ENCODE measurements at places on chromosomes 5 and 9. TPM values are rescaled to one million over a fixed set of nuclear protein-coding genes. Genes with fewer than 3 reads are reported as not detected.

GRCh38 chr9:79263628-79264027 is 308.1 kb upstream of the TLE4 start:
- no peaks in the 10 kb centered on the region for H3K36me3 ChIP-seq
- H3K4me1 ChIP-seq: no peaks in the 10 kb centered on the region
- H3K4me3 ChIP-seq: no peak overlapping the region
- no peaks in the 10 kb centered on the region for H3K27me3 ChIP-seq
- no peak for DNase-seq

DNA sequence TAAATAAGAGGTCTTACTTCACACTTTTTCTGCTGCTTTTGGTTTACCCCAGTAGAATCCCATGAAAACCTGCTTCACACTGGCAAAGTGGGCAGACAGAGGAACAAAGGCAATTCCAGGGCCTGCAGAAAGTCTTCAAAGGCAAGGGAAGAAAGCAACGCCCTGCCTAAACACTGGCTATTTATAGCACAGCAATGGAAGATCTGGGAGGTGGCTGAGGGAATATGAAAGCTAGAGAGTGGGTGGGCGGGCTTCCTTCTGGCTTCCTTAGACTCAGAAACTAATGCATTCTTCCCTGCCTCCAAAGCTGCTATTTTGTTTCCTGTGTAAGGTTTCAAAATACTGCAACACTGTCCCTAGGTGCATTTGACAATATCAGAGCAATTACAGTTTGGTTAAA is 46.8 kb downstream of the ELAVL2 start:
- H3K4me3 ChIP-seq: no peak overlapping the region
- DNase-seq: no peak
- no peak overlapping the region for H3K27ac ChIP-seq
- no peaks in the 10 kb centered on the region for H3K27me3 ChIP-seq

DNA sequence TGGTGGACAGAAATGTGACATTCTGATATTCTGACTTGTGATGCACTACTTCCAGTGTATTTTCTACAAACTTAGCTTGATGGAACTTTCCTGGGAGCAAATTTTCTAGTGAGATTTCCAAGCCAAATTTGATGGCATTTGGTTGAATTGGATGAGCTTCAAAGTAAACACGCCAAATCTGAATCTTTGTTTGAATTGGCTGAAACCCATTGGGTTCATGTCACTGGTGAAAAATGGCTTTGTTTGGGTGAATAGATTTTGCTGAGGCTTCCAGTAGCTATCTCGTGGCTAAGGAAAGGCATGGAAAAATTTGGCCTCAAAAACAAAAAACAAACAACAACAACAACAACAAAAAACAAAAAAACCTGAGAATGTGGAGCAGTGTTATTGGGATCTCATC is 271.1 kb upstream of the RPS23 start:
- H3K4me3 ChIP-seq: no peak overlapping the region
- no peak overlapping the region for H3K27ac ChIP-seq
- H3K4me1 ChIP-seq: no peaks in the 10 kb centered on the region
- H3K36me3 ChIP-seq: no peaks in the 10 kb centered on the region

TMEM215 gene
- not detected for total RNA-seq

ST6GALNAC6 gene
- total RNA-seq: 127 TPM

- no peak overlapping the region for H3K4me3 ChIP-seq
- no peaks in the 10 kb centered on the region for H3K27me3 ChIP-seq
- no peak for DNase-seq
- no peak overlapping the region for H3K27ac ChIP-seq
- no peaks in the 10 kb centered on the region for H3K4me1 ChIP-seq
Measured at GRCh38 chr9:113823421-113823820, 52.7 kb upstream of the ZNF618 start.

GRCh38 chr5:18772475-18772874 is 1138.2 kb downstream of the TAF11L14 start:
- H3K4me1 ChIP-seq: no peaks in the 10 kb centered on the region
- no peaks in the 10 kb centered on the region for H3K27me3 ChIP-seq
- no peak for DNase-seq
- no peaks in the 10 kb centered on the region for H3K36me3 ChIP-seq
- no peak overlapping the region for H3K27ac ChIP-seq

GABRG2 gene
- not detected for total RNA-seq

GRCh38 chr9:127586537-127586936 is 25.5 kb upstream of the STXBP1 start:
- H3K36me3 ChIP-seq: no peaks in the 10 kb centered on the region
- H3K4me1 ChIP-seq: no peaks in the 10 kb centered on the region
- no peak overlapping the region for H3K4me3 ChIP-seq
- no peak overlapping the region for H3K27ac ChIP-seq
- peak; percentile 56 for DNase-seq

DNA sequence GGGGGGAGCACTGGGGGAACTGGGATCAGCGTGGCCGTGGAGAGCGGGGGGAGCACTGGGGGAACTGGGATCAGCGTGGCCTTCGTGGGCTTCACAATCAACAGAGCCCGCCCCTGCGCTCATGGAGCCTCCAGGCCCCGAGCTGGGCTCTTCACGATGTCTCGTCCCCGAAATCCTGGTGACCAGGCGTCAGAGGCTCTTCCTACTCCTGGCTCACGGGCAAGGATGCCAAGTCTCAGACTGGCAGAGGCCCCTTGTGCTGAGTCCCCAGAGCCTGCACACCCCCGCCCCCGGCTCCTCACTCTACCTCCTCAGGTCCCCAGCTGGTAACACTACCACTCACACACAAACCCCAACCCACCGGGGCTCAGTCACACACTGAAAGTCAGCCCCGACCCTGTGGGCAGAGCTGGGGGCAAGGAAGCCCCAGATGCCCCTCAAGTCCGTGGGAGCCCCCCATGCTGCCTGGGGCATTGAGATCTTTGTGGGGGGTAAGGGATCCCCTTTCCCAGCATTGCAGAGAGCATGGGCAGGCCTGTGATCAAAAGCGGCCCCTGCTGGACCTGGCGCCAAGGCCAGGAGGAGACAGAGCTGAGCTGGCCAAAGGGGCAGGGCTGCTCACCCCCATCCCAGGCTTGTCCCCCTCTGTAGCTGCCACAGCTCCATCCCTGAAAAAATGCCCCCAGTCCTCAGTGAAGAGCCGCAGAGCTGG is 26.7 kb downstream of the LHX3 start:
- no peaks in the 10 kb centered on the region for H3K4me1 ChIP-seq
- no peak overlapping the region for H3K4me3 ChIP-seq
- H3K27ac ChIP-seq: no peak overlapping the region

DNA sequence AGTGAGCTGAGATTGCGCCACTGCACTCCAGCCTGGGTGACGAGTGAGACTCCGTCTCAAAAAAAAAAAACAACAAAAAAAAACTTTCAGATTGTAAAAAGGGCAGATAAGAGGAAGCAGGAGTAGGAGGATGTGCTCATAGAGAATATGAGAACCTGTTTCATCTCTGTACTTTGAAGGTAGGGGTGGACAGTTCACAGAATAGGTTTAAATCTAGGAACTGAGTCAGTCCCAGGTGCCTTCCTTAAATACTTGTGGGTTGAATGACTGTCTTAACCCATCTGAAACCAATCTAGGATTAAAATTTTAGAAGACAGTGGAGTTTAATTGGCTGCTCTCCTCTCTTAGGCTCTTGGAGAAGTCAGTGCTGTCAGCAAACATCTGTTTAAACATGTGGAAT is 12.4 kb downstream of the POLK start:
- H3K36me3 ChIP-seq: no peaks in the 10 kb centered on the region
- H3K4me3 ChIP-seq: no peak overlapping the region
- H3K27ac ChIP-seq: no peak overlapping the region
- peaks cover 25% of the 10 kb centered on the region for H3K4me1 ChIP-seq

GRCh38 chr9:88087906-88088305 is 50.4 kb downstream of the SPATA31C2 start:
- no peak overlapping the region for H3K4me3 ChIP-seq
- DNase-seq: no peak
- H3K27me3 ChIP-seq: no peaks in the 10 kb centered on the region
- no peak overlapping the region for H3K27ac ChIP-seq

AQP7 gene
- total RNA-seq: not detected

SNCAIP gene
- not detected for total RNA-seq

GRCh38 chr9:130129432-130130061 is 42.7 kb upstream of the NCS1 start:
- H3K27ac ChIP-seq: peak overlapping the region; percentile 92
- H3K4me3 ChIP-seq: no peak overlapping the region
- peak; percentile 17 for DNase-seq
- H3K4me1 ChIP-seq: peaks cover 60% of the 10 kb centered on the region
- peaks cover 2% of the 10 kb centered on the region for H3K36me3 ChIP-seq

ZNF483 gene
- 17.6 TPM for total RNA-seq

DNA sequence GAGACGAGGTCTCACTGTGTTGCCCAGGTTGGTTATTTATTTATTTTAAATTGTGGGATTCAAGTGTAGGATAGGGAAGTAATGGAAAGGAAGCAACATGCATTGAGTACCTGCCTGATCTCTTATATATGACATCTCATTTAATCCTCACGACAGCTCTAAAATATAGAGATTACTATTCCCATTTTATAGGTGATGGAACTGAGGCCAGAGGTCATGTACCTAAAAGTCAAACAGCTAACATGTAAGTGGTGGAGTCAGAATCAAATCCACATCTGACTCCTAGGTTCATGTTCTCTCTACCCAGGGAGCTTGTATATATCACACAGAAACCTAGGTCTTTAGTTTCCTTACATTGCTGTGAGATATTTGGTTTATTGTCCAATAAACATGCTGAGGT is 26.1 kb upstream of the MATR3 start:
- H3K4me3 ChIP-seq: no peak overlapping the region
- H3K27ac ChIP-seq: no peak overlapping the region
- peaks cover 4% of the 10 kb centered on the region for H3K4me1 ChIP-seq
- no peaks in the 10 kb centered on the region for H3K36me3 ChIP-seq

DNA sequence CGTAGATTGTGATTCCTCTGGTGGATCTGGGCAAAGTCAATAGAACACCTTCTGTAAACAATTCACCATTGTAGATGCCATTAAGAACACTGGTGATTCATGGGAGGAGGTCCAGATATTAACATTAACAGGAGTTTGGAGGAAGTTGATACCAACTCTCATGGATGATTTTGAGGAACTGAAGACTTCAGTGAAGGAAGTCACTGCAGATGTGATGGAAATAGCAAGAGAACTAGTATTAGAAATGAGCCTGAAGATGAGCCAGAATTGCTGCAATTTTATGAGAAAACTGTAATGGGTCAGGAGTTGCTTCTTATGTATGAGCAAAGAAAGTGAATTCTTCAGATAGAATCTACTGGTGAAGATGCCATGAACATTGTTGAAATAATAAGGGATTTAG is 26.9 kb downstream of the TCERG1 start:
- no peak overlapping the region for H3K4me3 ChIP-seq
- no peaks in the 10 kb centered on the region for H3K27me3 ChIP-seq
- peaks cover 47% of the 10 kb centered on the region for H3K36me3 ChIP-seq

GRCh38 chr9:20361229-20361628 is 261.1 kb downstream of the MLLT3 start:
- H3K27ac ChIP-seq: no peak overlapping the region
- H3K36me3 ChIP-seq: peaks cover 7% of the 10 kb centered on the region
- H3K4me1 ChIP-seq: peaks cover 20% of the 10 kb centered on the region

- no peaks in the 10 kb centered on the region for H3K4me1 ChIP-seq
- H3K27ac ChIP-seq: no peak overlapping the region
- H3K4me3 ChIP-seq: no peak overlapping the region
- no peaks in the 10 kb centered on the region for H3K36me3 ChIP-seq
- H3K27me3 ChIP-seq: no peaks in the 10 kb centered on the region
Measured at GRCh38 chr5:64040490-64040889, 78.2 kb upstream of the HTR1A start.

All from CD4-positive, alpha-beta memory T cell (primary cell).